ENCODE measurements at places on chromosomes 12 and 14. TPM values are rescaled to one million over a fixed set of nuclear protein-coding genes. Genes with fewer than 3 reads are reported as not detected.

- DNase-seq = peak; percentile 16
Measured at GRCh38 chr12:52370926-52371608, 3.8 kb upstream of the KRT85 start.

The GPRC5D gene
- 0.33 TPM for polyA plus RNA-seq

DNA sequence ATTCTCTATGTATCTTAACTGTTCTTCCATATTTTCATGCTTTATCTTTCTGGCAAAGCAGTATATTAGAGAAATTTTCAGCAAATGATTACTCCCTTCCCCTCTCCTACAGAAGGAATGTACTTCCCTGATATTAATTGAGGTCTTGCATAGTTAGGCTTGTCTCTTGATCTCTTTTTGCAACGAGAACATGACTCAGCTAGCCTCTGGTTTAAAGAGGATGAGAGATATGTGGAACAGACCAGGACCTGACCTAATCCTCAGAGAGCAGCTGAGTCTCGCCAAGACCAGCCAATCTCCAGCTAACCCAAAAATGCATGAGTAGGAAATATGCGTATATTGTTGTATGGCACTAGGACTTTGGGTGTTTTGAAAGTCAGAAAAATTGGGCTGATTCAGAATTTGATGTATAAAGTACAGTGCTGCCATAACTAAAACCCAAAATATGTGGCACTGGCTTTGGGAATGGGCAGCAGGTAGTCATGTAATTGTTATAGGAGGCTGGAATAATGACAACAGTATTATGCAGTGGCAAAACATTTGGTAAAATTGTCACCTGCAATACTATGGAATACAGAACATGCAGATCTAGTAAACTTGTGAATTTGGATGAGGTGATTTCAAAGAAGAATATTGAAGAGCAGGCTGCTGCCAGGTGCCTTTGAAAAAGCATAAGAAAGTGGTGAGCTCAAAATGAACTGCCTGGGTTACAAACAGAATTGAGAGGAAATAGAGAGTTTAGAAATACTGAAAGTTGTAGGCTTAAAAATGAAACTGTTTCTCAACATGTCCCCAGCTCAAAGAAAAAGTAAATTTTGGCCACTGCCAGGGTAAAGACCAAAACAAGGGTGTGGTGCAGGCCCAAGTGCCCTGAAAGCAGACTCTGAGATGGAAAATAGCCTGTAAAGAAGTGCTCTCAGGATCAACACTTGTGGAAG, 9.3 kb upstream of the USP15 start:
- no peak for DNase-seq

GRCh38 chr12:14920475-14921126, 17.7 kb downstream of the ERP27 start:
- no peak for DNase-seq

DNA sequence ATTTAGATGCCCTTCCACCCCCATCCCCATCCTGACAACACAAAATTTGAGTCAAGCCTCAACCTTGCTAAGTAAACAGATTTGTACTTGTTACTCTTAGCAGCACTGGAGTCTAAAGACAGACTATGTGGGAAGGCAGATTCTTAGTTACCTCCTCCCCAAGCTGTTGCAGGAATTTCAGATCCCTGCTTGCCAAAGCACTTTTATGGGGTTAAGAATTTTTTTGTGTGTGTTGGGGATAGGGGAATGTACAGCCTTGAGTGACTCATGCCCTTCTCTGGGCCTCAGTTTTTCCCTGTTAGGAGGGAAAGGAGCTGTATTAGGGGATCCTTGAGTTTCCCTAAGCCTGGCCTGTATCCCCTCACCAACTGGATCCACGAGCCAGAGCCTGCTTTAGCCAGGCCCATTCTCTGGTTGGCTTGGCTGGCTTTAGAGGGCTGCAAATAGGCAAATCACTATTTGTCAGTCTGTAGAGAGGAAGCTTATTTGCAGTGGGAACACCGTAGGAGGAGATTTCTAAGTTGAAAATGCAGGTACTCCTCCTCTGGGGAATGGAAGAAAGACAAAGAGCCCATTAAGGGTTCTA, 27.7 kb upstream of the RNU6-8 start:
- no peak for DNase-seq
